ENCODE measurements at places on chromosomes 16 and 17. TPM values are rescaled to one million over a fixed set of nuclear protein-coding genes. Genes with fewer than 3 reads are reported as not detected.

DNA sequence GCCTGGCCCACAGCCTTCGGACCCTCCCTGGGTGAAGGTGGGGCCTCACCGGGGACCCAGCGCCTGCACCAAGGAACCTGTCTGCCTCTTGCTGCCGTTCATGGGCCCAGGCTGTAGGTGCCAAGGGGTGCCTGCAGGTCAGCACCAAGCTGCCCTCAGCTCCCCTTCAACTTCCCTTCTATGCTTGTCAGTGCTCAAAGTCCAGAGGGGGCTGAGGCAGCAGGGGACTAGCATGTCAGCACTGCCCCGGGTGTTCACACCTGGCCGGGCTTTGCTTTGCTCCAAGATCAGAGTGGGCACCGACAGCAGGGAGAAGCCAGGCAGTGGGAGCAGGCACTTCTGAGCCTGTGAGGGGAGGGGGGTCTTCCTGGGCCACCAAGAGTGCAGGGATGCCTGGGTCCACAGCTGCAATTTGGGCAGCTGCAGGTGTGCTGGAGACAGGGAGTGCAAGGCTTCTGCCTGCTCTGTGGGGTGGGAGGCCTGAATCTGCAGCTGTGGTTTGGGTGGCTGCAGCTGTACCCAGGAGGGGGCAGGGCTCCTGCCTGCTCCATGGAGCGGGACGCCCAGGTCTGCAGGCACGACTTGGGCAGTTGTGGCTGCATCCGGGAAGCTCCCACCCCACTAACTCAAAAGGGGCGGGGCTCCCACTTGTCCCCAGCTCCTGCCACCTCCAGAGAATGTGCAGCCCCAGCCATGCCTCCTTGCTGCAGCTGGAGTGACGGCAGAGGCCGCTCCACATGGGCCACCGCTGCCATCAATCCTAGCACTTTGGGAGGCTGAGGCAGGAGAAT, 27.6 kb upstream of the PRM1 start:
- H3K36me3 ChIP-seq = no peaks in the 10 kb centered on the region
- no peak overlapping the region for H3K27ac ChIP-seq
- no peak for DNase-seq
- peaks cover 17% of the 10 kb centered on the region for H3K4me1 ChIP-seq

MTHFSD gene
- 40.8 TPM for total RNA-seq

- H3K4me1 ChIP-seq = no peaks in the 10 kb centered on the region
- no peak for DNase-seq
- H3K36me3 ChIP-seq = no peaks in the 10 kb centered on the region
- H3K27ac ChIP-seq = no peak overlapping the region
- H3K4me3 ChIP-seq = no peak overlapping the region
Observed at GRCh38 chr16:20314575-20314974, 12.7 kb downstream of the GP2 start.

DNA sequence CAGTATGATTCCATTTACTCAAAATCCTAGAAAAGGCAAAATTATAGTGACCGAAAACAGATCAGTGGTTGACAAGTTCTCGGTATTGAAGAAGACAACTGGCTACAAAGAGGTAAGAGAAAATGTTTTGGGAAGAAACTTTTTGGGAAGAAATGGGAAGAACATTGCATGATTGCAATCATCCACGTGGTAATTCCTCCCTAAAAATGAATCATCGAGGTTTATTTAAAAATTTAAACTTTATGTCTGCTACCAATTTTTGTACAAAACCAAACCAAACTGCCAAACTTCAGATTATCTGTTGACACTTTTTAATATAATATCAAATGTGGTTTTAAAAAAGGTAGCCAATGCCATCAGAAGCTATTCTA, 8.1 kb downstream of the SMURF2 start:
- H3K4me1 ChIP-seq = no peaks in the 10 kb centered on the region
- H3K36me3 ChIP-seq = no peaks in the 10 kb centered on the region
- H3K27me3 ChIP-seq = no peaks in the 10 kb centered on the region
- DNase-seq = no peak
- no peak overlapping the region for H3K27ac ChIP-seq

SPATA32 gene
- total RNA-seq = not detected

MYH10 gene
- 50.0 TPM for total RNA-seq

DNA sequence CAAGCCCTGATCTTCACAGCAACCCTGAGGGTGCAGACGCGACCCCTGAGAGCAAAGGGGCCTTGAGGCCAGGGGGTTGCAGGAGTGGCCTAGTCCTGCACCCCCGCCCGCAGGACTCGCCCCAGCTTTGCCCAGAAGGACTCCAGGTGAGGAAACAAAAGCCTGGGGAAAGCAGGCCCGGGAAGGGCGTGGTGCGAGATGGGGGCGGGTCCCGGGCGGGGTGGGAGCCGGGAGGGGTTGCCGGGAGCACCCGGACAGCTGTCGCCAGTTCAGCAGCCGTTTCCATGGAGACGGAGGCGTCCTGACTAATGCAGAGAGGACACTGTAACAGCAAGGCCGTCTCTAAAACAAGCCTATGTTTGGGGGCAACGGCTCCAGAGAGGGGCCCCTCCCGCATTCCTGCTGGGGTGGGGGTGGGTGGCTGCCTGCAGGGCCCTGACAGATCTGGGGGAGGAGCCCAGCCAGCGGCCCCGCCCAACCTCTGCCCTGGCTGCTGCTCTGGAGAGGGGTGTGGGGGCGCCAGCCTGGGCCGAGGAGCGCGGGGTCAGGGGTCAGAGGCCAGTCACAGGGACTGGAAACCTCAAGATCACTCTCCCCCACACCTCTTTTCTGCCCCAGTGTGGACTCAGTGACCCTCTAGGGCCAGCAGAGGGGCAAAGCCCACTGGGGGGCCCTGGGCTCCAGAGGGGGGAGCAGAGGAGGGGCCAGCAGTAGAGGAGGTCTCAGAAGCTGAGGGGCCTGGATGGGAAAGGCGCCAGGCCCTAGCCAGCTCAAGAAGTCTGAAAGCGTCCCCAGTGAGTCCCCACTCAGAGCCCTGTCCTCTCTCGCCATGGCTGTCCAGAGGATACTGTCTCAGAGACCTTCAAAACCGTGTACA, 3.1 kb upstream of the TPPP3 start:
- peak overlapping the region; percentile 85 for H3K27ac ChIP-seq
- H3K27me3 ChIP-seq = no peaks in the 10 kb centered on the region
- H3K4me3 ChIP-seq = no peak overlapping the region
- no peaks in the 10 kb centered on the region for H3K36me3 ChIP-seq
- H3K4me1 ChIP-seq = peaks cover 48% of the 10 kb centered on the region

TRAPPC2L gene
- total RNA-seq = 36.6 TPM

DNA sequence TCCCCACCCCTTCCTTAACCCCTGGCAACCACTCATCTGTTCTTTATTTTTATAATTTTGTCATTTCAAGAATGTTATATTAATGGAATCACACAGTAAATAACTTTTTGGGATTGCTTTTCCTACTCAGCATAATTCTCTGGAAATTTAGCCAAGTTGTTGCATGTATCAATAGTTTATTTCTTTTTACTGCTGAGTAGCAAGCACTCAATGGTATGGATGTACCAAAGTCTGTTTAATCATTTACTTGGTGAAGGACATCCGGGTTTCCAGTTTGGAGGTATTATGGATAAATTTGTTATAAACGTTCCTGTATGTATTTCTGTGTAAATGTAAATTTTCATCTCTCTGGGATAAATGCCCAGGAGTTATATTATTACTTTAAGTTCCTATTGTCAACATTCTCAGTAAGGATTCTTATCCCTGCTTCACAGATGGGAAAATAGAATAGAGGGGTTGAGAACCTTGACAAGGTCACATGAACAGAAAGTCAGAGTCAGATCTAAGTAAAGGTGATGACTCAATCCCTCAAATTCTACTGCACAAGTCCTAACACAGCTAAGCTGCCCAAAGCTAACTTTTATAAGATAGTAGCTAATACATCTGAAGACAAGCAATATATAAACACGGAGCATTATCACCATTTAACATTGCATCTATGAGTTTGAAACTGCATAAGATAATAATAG, 62.4 kb upstream of the MTMR4 start:
- DNase-seq = no peak
- no peaks in the 10 kb centered on the region for H3K36me3 ChIP-seq
- no peaks in the 10 kb centered on the region for H3K27me3 ChIP-seq
- H3K4me1 ChIP-seq = peaks cover 15% of the 10 kb centered on the region

DNA sequence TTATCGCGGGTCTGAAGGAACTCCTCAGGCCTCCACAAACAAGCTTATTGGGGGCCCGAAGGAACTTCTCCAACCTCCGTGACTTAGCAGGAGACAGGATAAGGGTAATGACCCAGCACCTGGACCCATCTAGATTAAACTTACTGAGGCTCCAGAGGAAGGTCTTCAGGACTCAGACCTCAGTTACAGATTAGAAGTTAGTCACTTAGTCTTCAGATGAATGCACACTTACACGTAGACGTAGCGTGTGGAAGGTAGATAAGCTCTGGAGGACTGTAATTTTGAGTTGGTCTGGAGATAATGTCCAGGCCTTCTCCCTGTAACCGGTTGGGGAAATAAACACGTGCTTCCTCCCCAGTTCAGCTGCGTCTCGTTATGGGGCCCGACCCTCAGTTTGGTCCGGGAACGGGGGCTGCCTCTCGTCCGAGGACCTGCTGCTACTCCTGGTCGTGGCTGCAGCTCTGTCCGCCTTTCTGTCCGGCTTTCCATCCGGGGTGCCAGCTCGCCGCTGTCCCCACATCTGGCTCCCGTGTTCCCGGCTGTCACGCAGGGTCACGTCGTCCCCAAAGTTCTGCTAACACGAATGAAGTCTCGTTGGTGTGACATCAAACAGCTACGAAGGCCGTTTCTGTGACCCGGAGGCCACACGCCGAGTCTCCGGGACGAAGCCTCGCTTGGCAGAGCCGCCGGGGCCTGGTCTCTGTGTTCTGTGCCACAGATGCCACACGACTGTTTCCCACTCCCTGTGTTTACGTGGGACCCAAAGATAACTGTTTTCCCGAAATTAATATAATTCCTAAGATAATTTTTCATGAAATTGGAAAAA, 11.8 kb upstream of the SECTM1 start:
- no peaks in the 10 kb centered on the region for H3K27me3 ChIP-seq
- no peak overlapping the region for H3K27ac ChIP-seq
- no peaks in the 10 kb centered on the region for H3K36me3 ChIP-seq
- no peaks in the 10 kb centered on the region for H3K4me1 ChIP-seq
- no peak overlapping the region for H3K4me3 ChIP-seq

GJC1 gene
- total RNA-seq = 8.3 TPM

DNA sequence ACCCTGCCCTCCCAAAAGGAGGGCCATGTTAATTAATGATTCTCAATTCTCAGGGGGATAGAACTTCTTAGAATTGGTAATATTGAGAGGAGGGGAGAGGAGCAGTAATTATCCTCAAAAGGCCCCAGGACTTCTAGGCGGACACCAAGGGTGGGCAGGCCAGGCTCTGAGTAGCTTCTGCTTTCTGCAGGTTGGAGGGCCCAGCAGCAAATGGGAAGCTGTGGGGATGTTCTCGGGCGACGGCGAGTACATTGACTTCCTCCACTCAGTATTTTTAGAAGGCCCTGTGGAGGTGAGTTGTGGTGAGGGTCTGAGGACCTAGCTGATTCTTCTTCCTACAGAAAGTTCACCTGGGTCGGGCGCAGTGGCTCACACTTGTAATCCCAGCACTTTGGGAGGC, 57.5 kb downstream of the DNAH2 start:
- no peaks in the 10 kb centered on the region for H3K4me1 ChIP-seq
- H3K36me3 ChIP-seq = no peaks in the 10 kb centered on the region
- H3K4me3 ChIP-seq = no peak overlapping the region
- no peak for DNase-seq

- H3K27me3 ChIP-seq = no peaks in the 10 kb centered on the region
- H3K36me3 ChIP-seq = no peaks in the 10 kb centered on the region
- H3K27ac ChIP-seq = no peak overlapping the region
- no peak overlapping the region for H3K4me3 ChIP-seq
Observed at GRCh38 chr17:50440172-50440837, 14.3 kb downstream of the ACSF2 start.
